NCI-H2081 (cell line): ENCODE measurements at places on chromosomes 7 and 10.

DNA sequence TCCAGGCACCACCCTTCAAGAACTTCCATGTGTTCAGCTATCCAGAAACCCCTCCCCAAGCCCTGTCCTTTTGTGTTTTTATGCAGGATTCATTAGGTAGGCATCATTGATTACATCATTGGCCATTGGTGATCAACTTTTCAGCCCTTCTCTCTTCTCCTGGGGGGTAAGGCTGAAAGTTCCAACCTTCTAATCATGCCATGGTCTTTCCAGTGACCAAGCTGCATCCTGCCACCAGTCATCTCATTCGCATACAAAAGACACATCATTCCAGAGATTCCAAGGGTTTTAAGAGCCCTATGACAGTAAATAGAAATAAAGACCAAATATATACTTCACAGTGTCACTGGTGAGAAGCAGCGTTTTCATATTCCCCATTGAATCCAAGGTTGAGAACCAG is 48.2 kb downstream of the DNAJC12 start:
- no peak for DNase-seq

GRCh38 chr7:32161708-32162107 is 91.5 kb upstream of the PDE1C start:
- DNase-seq: no peak

DNA sequence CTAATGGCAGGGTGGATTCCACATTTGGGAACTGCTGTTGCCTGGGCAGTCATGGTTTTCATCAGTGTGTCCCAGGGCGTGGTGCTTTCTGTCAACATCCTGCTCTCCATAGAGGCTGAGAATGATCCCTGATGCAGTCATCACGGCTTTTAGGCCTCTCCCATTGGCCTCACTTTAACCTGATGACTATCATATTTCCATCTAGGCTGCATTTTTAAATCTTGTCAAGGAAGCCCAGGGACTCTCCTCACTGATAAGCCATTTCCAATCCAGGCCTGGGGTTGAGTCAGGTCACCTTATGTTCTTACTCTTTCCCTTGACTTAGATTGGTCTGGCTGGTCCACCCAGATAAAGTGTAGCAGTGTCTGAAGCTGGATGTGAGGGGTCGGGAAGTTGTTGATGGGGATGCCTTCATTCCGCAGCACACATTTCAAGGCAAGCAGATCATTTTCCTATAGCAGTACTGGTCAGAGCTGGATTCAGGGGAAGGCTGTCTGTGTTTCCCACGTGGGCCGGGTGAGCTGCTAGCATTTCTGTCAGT is 177.0 kb downstream of the AUTS2 start:
- DNase-seq: no peak

GRCh38 chr7:129889133-129889844 is 63.5 kb downstream of the UBE2H start:
- DNase-seq: no peak

GRCh38 chr7:106480161-106480579 is 180.8 kb downstream of the CCDC71L start:
- no peak for DNase-seq

- DNase-seq: no peak
These were observed 54.7 kb downstream of the MINPP1 start for GRCh38 chr10:87559392-87559791.

- DNase-seq: peak; percentile 74
These were observed at the start of gene CASD1 for GRCh38 chr7:94509264-94509886. TSS of gene CASD1 (plus strand) at chr7:94509809. CDS start at chr7:94510085, 276 bp downstream.

- DNase-seq: no peak
These were observed 291.2 kb upstream of the MBL2 start for GRCh38 chr10:53063805-53064204.

GRCh38 chr10:80540136-80540535 is 2.4 kb downstream of the SH2D4B start:
- DNase-seq: no peak

- DNase-seq: no peak
These were observed 6.4 kb downstream of the SH2B2 start for GRCh38 chr7:102292813-102293798.

- DNase-seq: no peak
These were observed 35.8 kb downstream of the HECW1 start for GRCh38 chr7:43148161-43148731.

- DNase-seq: peak; percentile 92
These were observed 48.3 kb downstream of the LANCL2 start for GRCh38 chr7:55413442-55413841.

DNA sequence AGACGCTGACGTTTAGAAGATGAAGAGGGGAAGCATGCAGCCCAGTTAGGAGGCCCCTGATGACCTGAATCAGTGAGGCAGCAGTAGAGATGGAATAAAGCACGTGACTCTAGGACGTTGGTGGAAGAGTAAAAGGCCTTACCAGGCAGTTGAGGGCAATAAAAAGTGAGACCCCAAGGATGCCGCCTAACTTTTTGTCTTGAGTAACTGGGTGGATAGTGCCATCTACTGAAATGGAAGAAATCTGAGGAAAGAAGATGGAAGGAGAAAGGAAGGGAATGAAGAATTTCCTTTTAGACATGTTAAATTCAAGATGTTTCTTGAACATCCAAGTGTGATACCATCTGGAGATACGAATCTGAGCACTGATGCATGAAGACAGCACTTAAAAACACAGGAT is 220.0 kb upstream of the LRRN3 start:
- no peak for DNase-seq

GRCh38 chr10:77287647-77288120 is 349.9 kb downstream of the KCNMA1 start:
- DNase-seq: peak; percentile 23

GRCh38 chr7:1611708-1612241 is 41.9 kb upstream of the PSMG3 start:
- no peak for DNase-seq

GRCh38 chr7:49778731-49779270 is 5.4 kb downstream of the VWC2 start:
- no peak for DNase-seq

DNA sequence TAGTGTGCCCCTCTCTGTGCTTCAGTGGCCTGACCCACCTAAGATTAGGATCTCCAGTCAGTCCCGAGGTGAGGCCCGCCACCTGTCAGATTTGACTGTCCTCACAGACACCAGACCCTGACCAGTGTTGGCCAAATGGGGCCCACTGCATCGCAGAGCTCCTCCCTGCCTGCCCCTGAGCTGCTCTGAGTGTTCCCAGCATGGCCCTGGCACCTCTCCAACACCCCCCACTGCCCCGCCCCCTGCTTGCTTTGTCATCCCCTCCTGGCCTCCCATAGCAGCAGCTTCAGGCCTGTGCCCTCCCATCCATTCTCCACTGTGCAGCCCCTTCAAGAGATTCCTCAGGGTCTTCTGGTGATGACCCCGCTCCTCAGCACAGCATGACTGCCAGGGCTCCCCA is 67.6 kb downstream of the C10orf120 start:
- no peak for DNase-seq

GRCh38 chr7:2594599-2594998 is 35.8 kb downstream of the IQCE start:
- DNase-seq: no peak

- no peak for DNase-seq
These were observed 50.4 kb upstream of the CACUL1 start for GRCh38 chr10:118805146-118805545.

DNA sequence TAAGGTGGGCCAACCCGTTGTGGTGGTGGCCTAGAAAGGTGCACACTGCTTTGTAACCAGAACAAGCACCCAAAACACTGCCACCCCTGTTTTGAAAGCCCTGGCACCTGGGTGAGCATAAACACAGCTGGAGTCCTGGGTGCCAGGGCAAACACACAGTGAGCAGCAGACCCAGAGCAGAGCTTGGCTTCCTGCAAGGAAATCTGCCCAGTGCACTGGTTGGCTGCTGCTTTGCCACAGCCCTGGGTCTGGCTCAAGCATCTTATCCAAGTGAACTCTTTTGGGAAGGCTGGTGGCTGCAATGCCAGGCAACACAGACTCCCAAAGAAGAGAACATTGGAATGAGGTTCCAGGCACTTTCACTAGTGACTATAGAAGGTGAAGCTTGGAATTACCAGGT is 145.5 kb upstream of the PDE1C start:
- DNase-seq: no peak

- no peak for DNase-seq
These were observed 51.6 kb upstream of the CREB5 start for GRCh38 chr7:28360739-28361138.

- DNase-seq: no peak
These were observed 111.7 kb downstream of the JCAD start for GRCh38 chr10:29947701-29948060.

DNA sequence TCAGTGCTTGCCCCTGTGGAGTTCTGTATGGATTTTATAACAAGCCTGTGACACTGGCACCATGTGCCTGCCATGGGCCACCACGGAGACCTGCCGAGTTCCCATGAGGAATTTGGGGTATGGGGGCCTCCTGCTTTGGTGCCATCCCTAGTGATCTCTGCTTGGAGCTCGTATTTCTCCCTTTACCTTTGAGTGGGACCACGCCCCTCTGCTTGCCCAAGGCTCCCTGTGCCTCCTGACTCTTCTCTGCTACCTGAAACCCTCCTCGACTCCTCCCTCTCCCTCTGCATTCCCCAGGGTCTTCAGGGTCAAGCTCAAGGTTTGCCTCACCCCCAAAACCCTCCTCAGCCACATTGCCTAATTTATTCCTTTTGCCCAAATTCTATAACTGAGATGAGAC is 225.0 kb downstream of the BUB3 start:
- DNase-seq: no peak

DNA sequence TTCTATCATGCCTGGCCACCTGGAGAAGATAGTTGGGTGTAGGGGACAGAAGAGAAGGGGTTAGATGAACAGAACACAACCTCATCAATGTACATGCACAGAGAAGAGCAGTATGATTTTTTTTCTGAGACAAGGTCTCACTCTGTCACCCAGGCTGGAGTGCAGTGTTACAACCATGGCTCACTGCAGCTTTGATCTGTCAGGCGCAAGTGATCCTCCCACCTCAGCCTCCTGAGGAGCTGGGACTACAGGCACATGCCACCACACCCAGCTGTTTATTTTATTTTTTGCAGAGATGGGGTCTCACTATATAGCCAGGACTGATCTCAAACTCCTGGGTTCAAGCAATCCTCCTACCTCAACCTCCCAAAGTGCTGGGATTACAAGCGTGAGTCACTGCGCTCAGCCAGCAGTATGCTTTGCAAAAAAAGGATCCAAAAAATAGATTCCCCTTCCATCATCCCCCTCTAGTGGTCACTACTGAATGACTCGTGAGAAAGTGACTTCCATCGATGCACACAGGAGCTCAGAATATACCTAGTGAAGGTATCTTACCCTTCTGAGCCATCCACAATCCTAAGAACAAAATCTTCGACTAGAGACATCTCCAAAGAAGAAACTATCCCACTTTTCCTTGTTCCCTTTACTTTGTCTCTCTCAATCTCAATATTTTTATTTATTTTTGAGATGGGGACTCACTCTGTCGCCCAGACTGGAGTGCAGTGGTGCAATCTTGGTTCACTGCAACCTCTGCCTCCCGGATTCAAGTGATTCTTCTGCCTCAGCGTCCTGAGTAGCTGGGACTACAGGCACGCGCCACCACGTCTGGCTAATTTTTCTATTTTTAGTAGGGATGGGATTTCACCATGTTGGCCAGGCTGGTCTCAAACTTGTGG is 21.0 kb downstream of the ZCWPW1 start:
- peak; percentile 71 for DNase-seq

DNA sequence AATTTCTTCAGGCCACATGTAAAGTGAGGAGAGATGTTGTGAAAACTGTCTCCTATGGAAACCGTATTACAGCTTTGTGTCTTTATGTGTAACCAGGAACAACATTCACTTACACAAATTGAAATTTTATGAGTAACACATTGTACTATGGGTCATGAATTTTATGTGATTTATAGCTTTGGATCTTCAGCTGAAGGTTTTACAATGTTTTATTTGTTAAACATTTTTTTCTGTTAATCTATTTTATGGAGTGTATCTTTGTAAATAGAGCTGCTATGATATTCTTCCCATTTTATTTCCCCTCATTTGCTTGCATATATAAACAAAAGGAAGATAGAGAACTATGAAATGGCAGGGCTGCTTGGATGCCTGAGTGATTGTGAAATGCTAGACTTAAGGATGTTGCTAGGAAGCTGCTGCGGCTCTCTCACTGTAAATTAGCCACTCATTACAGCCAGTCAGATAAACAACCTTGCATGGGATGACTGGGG is 104.5 kb upstream of the PCLO start:
- peak; percentile 78 for DNase-seq

DNA sequence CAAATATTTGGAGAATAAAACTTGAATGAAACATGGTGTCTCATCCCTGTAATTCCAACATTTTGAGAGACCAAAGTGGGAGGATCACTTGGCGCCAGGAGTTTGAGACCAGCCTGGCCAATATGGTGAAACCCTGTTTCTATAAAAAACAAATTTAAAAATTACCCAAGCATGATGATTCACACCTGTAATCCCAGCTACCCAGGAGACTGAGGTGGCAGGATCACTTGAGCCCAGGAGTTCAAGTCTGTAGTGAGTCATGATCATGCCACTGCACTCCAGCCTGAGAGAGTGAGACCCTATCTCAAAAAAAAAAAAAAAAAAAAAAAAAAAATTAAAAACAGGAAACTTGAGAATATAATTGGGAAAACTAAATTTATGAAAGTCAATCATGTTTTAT is 481.1 kb downstream of the SEMA3D start:
- DNase-seq: no peak

DNA sequence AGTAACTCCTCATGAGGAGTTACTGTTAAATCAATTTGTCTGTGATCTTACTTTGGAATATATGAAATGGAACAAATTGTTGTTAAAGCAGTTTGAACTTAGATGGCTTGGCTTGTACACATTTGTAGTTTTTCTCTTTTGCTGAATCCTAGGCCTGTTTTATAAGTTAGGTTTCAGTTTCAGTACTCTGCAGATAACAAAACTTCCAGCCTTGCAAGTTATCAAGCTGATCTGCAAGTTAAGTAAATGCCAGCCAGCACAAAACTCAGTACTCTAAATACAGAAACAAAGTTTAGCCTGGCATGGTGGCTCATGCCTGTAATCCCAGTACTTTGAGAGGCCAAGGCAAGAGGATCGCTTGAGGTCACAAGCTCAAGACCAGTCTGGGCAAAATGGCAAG is 25.0 kb upstream of the PAXIP1 start:
- no peak for DNase-seq

DNA sequence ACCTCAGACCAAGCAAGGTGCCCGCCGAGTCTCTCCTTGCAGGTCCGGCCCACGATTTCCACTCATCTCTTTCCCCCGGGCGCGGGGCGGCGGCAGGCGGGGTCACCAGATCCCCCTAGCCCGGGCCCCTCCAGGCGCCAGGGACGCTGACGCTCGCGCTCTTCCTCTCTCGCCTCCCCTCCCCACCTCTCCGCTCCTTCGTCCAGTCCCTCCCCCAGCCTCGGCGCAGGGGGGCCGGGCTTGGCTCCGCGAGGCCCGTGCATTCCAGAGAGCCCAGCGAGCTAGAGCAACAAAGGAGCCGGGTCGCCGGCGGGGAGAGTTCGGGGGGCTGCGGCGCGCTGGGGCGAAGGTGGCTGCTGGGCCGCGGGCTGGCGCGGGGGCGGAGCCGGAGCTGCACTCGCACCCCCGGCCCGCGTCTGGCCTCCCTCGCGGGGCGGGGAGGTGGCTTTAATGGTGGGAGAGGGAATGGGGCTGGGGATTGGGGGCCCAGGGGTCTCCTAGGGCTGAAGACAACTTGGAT is at the start of gene SMO:
TSS of gene SMO (plus strand) at position 262 of the 520 bp plus-strand sequence. CDS start 519 bp downstream, outside the sequence.
- no peak for DNase-seq
